Left hindlimb (tissue), 1 donor: ENCODE measurements at places on chromosomes 4 and X.

- no peak for DNase-seq
These were observed 644.1 kb upstream of the TENM3 start for GRCh38 chr4:181599134-181599533.

DNA sequence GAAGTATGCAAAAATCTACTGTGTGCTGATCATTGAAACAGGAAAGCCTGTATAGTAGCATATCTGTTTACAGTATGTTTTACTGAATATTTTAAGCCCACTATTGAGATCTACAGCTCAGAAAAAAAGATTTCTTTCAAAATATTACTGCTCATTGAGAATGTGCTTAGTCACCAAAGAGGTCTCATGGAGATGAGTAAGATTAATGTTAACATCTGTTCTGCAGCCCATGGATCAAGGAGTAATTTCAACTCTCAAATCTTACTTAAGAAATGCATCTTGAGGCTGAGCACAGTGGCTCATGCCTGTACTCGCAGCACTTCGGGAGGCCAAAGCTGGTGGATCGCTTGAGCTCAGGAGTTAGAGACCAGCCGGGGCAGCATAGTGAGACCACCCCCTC lies 3.3 kb downstream of the RNF4 start:
- no peak for DNase-seq

DNA sequence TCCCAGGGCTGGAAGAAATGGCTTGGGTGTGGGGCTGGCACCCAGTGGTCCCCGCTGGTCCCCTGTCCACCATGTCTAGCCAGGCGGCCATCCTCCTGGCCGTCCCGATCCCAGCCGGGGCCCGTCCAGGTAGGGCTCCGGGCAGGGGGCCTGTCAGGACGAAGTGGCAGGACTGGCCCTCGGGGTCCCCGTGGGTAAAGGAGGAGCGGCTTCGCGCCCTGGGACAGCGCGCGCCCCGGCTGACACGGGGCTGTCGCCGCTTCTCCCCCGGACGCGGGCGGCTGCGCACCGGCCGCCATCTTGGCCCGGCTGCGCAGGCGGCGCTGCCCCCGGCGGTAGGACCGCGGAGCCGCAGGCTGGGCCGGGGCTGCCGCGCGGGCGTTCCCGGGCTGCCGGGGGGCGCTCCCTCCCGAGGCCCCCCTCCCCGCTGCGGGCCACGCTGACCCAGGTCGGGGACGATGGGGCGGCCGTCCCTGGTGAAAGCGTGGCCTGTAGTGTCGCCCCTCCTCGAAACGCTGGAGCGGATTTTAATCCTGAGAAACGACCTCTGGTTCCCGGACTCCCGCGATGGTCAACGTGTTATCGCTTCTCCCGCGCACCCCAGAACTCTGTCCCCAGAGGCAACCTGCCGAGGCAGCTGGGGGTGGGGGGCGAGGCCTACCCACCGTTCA lies 60.4 kb upstream of the BCOR start:
- DNase-seq: peak; percentile 38

DNA sequence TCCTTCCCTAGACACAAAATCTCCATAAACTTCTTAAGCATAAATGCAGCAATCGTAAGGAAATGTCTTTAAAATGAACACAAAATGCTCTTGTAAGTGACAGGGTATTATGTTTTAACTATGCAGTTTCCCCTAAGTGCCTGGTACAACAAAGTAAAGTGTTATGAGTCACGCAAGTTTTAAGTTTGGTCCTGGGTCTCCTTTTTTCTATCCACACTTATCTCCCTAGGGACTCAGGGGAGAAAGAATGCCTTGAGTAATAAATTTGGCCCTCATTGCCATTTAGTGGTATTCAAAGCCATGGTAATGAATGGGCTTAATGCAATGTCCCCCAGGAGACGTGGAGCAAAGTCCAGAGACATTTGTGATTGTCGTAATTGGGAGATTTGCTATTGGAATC lies 149.1 kb downstream of the MAGEB17 start:
- DNase-seq: no peak

DNA sequence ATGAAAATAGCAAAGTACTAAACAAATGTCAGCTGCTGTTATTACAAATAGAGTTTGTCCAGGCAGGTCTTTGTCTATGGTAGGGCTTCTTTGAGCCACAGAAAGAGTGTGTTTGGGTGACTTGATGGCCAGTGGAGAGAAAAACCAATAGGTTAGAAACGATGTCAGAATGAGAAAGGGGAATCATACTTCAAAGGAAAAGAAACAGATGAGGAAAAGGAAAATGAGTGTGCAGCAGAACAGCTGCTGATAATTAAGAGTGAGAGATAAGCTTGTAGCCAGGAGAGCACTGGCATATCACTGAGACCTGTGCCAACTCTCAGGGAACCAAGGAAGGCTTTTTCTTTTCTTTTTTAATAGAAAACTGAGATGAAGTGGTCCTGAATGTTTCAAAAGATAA lies 257.2 kb downstream of the ARHGAP24 start:
- no peak for DNase-seq

GRCh38 chr4:147607471-147607870 lies 9.7 kb upstream of the TMEM184C start:
- no peak for DNase-seq

- DNase-seq: peak; percentile 45
These were observed 128.7 kb upstream of the GALNT7 start for GRCh38 chr4:173039617-173040577.

- no peak for DNase-seq
These were observed 345.4 kb downstream of the PPP1R2C start for GRCh38 chrX:42432552-42432951.

DNA sequence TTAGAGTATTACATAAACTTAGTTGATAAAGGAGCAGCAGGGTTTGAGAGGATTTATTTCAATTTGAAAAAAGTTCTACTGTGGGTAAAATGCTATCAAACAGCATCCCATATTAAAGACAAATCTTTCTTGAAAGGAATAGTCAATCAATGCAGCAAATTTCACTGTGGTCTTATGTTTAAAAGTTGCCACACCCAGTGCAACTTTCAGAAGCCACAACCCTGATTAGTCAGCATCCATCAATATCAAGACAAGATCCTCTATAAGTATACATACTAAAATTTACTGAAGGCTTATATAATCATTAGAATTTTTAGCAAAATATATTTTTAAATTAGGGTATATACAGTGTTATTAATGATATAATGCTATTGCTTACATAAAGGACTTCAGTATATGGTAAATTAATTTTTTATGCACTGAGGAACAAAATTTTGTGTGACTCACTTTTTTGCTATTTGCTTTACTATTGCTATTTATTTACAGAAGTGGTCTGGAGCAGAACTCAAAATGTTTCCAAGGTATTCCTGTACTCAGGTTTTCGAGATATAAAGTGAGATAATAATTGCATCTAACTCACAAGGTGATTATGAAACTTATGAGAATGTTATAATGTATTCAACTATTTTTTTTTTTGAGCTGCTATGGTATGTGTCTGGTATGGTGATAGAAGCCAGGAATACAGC lies 1127.6 kb downstream of the ADGRL3 start:
- DNase-seq: no peak

GRCh38 chr4:804804-805203 lies 21.1 kb downstream of the CPLX1 start:
- no peak for DNase-seq

- no peak for DNase-seq
These were observed 13.0 kb upstream of the LEF1 start for GRCh38 chr4:108181704-108182103.

- DNase-seq: no peak
These were observed 29.9 kb upstream of the SOD3 start for GRCh38 chr4:24765376-24765988.

DNA sequence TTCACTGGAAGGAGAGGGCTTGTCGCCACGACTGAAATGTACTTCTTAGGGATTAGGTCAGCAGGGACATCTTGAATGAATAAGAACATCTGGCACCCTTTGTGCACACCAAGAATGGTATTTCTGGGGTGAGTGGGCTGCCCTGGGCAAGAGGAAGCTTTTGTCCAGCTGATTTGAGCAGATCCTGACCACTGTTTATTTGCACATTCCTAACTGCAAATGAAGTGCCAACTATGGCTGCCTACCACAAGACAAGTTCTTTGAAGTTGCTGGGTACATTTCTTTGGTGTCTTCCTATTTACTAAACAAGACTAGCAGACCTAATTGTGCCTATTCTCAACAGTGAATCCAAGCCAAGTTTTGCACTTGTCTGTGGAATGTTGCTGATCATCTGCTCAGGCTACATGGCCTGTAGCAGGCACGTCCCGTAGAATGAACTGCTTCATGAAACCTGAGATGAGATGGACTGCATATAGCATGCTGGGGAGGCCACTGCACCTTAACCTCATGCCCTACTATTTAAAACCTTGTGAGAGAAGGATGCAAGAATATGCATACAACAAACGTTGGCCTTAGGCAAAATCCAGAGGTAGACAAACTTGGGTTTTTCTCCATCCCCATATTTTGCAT lies 45.0 kb downstream of the PIR start:
- no peak for DNase-seq

DNA sequence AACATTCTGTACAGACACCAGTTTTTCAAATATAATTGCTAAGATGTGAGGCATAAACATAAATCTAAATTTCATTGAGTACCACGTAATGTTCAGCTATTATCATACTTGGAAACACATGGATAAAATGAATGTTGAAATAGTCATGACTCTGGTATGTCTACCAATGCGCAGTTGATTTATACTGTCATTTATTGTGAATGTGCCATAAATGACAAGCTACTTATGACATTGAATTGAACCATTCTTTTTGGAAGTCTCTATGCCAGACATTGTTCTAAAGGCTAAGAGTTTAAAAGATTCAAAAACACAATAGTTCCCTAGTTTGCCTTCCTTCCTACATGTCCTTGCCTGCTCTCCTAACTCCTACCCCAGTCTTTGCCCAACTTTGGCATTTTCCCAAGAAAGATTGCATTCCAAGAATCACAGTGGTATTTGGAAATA lies 96.6 kb upstream of the DMD start:
- no peak for DNase-seq

- DNase-seq: no peak
These were observed 92.8 kb upstream of the CCDC160 start for GRCh38 chrX:134144231-134144630.

DNA sequence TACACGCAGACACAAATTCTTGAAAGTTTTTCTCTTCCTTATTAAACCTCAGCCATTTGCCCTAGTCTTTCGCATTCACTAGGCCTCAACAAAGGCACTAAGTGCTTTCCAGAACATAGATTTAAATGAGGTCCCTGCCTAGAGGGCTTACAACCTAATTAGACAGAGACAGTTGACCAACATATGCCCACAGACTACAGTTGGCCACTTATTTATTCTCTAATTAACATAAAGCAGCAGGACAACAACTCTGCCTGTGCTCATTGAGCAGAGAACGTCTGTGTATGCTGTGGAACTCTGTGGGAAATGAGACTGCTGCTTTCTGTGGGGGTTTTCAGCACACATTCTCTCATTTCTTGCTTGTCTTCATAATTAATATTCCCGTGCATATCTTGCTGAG lies 303.0 kb upstream of the TACR3 start:
- no peak for DNase-seq

- no peak for DNase-seq
These were observed 17.8 kb downstream of the ZNF81 start for GRCh38 chrX:47854474-47854873.

GRCh38 chr4:120052856-120053255 lies 13.8 kb downstream of the MAD2L1 start:
- DNase-seq: peak; percentile 32

- no peak for DNase-seq
These were observed 107.5 kb downstream of the VSIG4 start for GRCh38 chrX:65932173-65933084.

GRCh38 chrX:79368441-79368840 lies 1.3 kb upstream of the ITM2A start:
- DNase-seq: no peak

DNA sequence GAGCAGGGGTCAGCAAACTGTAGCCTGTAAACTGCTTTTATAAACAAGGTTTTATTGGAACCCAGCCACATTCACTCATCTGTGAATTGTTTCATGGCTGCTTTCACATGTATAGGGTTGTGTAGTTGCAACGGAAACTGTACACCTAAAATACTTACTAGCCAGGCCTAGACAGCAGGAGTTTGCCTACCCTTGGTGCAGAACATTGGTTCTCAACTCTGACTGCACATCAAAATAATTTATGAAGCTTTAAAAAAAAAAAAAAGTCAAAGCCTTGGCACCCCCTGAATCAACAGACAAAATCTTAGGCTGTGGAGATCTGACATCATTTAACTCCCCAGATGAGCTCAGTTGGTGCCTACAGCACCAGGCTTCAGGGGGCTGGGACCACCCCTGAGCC lies 27.8 kb downstream of the ADGRA3 start:
- no peak for DNase-seq

DNA sequence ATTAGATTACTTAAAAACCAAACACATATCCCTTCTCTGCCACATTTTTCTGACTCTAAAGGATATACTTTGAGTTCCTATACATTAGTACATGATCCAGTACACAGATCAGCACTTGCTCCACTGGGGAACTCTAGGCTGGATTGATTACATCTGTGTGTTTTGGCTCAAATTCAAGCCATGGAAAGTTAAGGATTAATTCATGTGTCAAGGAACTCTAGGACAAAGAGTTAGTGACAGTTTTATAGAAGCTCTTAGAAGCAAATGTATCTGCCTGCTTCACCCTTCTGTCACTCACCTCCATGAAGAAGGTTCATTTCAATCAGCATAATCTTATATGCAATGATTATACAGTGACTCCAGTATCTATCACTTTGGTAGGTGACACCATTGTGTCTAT lies 43.2 kb downstream of the SCFD2 start:
- DNase-seq: no peak

DNA sequence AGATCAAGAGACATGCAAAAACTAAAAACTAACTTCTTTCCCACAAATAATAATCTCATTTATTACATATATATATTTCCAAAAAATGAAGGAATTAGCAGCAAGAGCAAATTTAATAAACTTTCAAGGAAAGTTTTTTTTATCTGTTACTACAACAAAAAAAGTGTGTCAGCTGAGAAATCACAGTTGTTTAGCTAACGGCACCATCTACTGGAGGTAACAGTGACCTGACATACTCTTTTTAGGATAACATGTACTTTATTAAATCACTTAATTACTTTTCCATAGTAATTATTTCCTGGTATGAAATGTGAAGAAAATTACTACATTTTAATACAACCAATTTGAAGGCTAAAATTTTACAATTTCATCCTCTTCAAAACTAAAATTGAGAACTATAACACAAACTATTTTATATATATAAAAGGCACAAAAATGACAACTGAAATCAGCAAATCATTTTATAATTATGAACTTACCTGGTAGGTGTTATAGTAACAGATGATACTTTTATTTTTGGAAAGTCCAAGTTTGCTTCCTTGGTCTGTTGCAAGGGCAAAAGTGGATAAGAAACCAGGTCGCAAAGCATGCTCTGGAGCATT lies 9.1 kb downstream of the LAMTOR3 start:
- DNase-seq: no peak

DNA sequence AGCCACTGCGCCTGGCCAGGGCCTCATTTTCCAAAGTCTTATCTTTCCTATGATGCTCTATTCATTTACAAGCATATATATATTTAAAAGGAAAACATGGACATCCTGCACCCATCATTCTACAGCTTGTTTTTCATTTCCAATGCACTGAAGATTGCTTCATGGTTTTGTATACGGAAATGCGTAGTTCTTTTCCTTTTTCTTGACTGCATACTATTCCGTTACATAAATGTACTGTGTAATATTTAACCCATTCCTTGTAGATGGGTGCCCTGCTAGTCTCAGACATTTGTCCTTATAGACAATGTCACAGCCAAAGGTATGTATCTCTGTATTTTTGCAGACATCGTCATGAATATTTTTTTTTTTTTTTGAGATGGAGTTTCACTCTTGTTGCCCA lies 257.0 kb downstream of the ASMT start:
- no peak for DNase-seq
